Activated T-cell treated with anti-CD3 and anti-CD28 coated beads for 48 hours (primary cell): ENCODE measurements at places on chromosomes 6 and 20.

GRCh38 chr20:32337937-32338661, 20.0 kb upstream of the ASXL1 start:
- DNase-seq: no peak

GRCh38 chr6:42022755-42023384, 27.5 kb upstream of the TAF8 start:
- DNase-seq: no peak

DNA sequence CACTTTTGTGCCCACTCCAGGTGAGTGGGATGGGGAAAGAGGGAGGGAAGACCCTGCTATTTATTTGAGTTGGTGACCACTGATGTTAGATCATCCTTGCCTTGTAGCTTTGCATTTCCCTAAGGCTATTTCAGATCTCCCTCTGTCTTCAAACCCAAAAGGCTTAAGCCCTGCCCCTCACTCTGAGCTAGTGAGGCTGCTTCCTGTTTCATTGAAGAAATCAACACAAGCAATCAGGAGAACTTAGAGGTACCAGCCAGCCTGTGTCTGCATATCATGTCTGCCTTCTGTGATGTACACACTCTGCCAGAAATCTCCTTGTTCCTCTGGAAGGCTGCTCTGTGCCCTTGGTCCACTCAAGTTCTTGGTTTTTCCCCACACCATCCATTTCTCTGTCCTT, 135.3 kb downstream of the ARID1B start:
- no peak for DNase-seq

- DNase-seq: no peak
Observed at GRCh38 chr6:22756365-22756764, 187.0 kb downstream of the HDGFL1 start.
